ENCODE measurements at places on chromosomes 1 and 21.

GRCh38 chr1:12415038-12415466 lies 185.2 kb downstream of the VPS13D start:
- no peak for DNase-seq

DNA sequence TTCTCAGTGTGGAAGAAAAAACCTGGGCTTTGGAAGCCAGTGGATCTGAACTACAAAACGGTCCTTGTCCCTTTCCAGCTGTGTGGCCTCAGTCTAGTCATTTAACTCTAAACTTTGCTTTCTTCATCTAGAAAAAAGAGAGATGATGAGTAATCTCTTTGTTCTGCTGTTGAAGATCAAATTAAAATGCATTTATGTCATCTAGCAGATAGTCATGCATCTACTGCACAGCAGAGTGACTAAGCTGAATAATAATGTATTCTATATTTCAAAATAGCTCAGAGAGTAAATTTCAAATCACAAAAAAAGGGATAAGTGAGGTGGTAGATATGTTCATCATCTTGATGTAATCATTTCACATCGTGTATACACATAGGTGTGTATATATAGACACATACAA lies 473.2 kb downstream of the DSCAM start:
- no peak for DNase-seq

GRCh38 chr1:172745014-172745413 lies 86.1 kb downstream of the FASLG start:
- no peak for DNase-seq

DNA sequence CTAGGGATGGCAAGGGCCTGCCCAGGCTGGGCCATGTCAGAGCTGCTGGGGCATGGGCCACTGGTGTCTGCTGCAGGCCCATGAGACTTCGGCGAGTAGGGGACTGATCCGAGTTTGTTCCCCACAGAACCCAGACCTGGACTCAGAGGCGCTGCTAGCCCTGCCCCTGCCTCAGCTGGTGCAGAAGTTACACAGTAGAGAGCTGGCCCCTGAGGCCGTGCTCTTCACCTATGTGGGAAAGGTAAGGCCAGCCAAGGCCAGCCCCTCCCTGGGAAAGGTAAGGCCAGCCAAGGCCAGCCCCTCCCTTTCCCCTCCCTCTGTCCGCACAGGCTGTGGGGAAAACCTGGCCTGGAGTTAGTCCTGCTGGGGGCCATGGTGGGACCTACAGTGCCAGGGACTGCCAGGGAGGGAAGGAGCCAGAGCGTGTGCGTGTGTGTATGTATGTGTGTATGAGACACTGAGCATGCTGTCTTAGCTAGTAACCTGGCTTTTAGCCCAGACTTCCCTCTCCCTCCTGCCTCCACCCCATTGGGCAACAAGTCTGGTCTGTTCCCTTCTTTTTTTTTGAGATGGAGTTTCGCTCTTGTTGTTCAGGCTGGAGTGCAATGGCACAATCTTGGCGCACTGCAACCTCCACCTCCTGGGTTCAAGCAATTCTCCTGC lies 8.0 kb downstream of the FAAH start:
- DNase-seq = no peak

GRCh38 chr1:47849591-47850261 lies 147.5 kb downstream of the TRABD2B start:
- no peak for DNase-seq

GRCh38 chr1:36304521-36304920 lies 1.6 kb upstream of the SH3D21 start:
- no peak for DNase-seq

GRCh38 chr1:197284325-197284724 lies 16.3 kb downstream of the CRB1 start:
- no peak for DNase-seq

DNA sequence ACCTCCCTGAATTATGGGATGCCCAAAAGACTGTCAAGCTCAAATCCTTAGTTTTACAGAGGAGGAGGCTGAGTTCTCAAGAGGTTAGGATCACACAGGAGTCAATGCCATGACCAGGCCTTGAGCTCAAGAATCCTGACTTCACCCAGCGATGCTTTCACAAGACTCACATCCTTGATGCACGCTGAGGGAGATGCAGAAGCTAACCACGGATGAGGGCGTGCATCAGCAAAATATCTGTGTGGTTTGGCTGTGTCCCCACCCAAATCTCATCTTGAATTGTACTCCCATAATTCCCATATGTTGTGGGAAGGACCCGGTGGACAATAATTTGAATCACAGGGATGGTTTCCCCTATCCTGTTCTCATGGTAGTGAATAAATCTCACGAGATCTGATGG lies 133.2 kb downstream of the KCNJ6 start:
- DNase-seq = no peak

GRCh38 chr1:119895102-119895501 lies 1.2 kb downstream of the ADAM30 start:
- DNase-seq = no peak

- DNase-seq = no peak
Observed at GRCh38 chr1:44361478-44361877, 6.4 kb upstream of the ERI3 start.

GRCh38 chr21:45524756-45525152 lies 17.5 kb downstream of the SLC19A1 start:
- DNase-seq = no peak

GRCh38 chr1:78340006-78340405 lies 150.8 kb upstream of the PTGFR start:
- DNase-seq = no peak

- no peak for DNase-seq
Observed at GRCh38 chr1:69016468-69016867, 519.6 kb upstream of the DEPDC1 start.

DNA sequence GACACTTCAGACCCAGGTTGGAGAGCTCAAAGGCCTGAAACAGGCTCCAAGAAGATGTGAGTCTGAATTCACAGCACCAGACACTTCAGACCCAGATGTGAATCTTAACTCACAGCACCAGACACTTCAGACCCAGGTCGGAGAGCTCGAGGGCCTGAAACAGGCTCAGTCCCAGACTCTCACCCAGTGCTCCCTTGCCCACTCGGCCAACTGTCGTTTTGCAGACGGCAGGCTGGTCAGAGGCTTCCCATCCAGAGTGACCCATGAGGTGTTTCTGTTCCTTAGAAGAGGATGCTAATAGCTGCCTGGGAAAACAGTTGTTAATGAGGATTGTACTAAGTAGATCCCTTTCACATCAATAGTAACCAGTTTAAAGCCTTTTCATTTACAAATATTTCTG lies 88.4 kb downstream of the ADARB1 start:
- DNase-seq = no peak

DNA sequence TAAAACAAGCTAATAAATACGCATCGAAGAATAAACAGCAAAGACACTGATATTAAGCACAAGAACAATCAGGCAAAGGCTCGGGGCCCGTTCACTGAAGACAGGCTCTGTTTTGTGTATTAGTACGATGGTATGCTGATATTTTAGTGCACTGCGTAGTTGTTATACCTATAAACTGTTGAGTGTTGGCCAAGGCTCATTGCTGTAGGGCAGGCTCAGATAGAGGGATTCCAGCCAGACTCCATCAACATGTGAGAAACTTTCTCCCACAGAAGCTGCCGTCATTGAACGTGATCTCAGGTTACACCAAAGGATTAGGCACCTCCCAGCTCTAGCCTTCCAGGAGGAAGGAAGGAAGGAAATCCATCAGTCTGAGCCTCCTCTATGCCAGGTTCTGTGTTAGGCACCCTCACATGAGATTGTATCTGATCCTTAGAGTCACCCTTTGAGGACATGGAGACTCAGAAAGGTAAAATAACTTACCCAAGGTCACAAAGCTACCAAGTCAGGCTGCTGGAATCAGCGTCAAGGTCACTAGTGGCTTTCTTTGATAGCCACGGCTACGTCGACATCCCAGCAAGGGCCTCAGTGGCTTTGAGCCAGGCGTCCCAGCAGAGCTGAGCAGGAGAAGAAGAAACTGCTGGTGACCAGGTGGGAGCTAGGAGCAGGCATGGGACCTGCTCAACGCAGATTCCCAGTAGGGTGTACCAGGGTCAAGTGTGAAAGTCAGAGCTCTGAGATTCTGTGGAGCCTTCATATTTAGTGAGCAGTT lies 14.8 kb downstream of the BCAR3 start:
- DNase-seq = no peak

DNA sequence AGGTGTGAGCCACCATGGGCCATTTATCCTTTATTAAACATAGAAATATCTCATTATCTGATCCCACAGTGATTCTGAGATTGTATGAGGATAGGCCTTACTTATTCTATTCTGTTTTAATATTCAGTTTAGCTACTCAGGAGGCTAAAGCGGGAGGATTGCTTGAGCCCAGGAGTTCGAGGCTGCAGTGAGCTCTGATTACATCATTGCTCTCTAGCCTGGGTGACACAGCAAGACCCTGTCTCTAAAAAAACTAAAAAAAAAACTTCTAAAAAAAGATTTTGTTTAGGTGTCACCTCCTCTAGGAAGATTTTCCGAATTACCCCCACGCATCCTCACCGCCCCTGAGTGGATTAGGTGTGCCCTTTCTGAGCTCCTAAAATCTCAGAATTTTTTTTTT lies 14.3 kb upstream of the HNRNPU start:
- no peak for DNase-seq

DNA sequence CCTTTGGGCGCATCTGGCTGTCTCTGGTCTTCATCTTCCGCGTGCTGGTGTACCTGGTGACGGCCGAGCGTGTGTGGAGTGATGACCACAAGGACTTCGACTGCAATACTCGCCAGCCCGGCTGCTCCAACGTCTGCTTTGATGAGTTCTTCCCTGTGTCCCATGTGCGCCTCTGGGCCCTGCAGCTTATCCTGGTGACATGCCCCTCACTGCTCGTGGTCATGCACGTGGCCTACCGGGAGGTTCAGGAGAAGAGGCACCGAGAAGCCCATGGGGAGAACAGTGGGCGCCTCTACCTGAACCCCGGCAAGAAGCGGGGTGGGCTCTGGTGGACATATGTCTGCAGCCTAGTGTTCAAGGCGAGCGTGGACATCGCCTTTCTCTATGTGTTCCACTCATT lies 2.2 kb upstream of the GJB4 start:
- no peak for DNase-seq

- DNase-seq = no peak
Observed at GRCh38 chr1:159187647-159188374, 16.4 kb downstream of the CADM3 start.

- DNase-seq = no peak
Observed at GRCh38 chr1:202576816-202577215, 133.4 kb downstream of the SYT2 start.

DNA sequence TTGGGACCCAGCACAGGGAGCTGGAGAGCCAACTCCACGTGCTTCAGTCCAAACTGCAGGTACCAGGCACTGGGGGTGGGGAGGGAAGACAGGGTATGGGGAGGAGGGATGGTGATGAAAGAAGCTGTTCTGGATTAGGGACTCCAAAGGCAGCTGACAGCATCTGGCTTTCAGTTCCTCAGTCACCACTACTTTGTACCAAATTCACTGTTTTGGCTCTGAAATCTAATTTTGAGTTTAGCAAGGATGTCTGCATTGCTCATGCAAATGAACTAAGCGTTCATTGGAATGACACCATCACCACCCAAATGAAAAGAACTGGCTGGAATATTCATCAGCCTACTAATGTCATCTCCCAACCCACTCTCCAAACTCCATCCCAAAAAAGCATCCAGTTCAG lies 8.7 kb downstream of the C1orf74 start:
- no peak for DNase-seq

DNA sequence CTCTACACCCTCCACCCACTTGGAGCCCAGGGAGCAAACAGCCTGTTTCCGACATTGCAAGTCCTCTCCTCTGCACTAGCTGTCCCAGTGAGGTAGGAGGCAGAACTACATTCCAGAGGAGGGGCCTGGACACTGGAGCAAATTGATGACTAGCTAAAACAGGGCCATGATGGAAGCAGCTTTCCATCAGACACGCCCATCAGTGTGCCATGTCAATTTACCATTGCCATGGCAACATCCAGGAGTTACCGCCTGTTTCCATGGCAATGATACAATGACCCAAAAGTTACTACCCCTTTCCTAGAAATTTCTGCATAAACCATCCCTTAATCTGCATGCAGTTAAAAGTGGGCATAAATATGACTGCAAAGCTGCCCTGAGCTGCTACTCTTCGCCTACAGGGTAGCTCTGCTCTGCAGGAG lies 647.1 kb downstream of the PTPRU start:
- DNase-seq = no peak

GRCh38 chr1:171943973-171944561 lies 102.8 kb downstream of the DNM3 start:
- DNase-seq = no peak

All from effector memory CD4-positive, alpha-beta T cell (primary cell).